ENCODE measurements at places on chromosomes 1 and 21.

GRCh38 chr1:232764458-232765251, 40.6 kb upstream of the MAP10 start:
- DNase-seq: no peak

DNA sequence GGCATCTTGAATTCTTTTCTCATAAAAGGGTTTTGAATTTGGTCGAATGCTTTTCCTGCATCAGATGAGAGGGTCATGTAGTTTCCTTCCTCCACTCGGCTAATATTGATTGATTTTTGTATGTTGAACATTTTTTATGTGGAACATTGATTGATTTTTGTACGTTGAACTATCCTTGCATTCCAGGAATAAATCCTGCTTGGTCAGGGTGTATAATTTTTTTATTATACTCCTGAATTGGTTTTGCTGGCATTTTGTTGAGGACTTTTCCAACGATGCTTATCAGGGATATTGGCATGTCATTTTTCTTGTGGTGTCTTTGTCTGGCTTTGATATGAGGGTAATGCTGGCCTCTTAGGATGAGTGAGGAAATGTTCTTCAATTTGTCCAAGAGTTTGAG, 8.5 kb downstream of the TMEM240 start:
- DNase-seq: no peak

DNA sequence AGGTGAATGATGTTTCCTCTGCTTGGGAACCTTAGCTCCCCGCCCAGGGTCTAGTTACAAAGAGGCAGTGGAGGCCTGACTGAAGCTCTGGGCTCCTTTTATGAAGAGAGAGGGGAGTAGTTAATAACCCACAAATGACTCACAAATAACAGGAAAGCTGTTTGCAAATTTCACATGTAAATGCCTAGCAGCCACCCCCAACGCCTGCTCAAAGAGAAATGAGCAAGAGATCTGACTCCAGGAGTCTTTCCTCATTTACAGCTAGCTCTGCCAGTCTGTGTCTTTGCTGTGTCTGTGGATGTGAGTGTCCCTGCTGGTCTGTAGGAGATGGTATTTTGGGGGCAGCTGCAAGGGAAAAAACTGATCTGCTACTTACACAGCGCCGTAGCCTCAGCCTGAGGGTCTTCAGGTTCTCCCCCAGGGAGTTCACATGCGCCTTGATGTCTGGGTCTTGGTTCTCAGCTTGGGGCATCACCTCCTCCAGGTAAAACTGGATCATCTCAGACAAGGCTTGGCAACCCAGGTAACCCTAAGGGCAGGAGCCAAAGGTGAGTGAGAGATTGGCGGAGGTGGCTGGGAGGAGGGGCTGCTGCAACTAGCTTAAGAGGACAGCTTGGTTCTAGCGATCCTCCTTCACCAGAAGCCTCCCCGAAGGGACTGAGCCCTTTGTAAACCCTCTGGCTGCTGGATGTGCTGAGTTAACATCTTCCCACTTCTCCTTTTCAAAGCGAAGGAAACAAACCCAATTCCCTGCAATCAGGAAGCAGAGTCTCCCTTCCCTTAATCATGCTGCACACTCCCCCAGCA, at the start of gene IL19:
Gene IL19, plus strand, starts transcription at position 243 of the 807 bp plus-strand sequence. CDS start 65,890 bp downstream, outside the sequence.
- no peak for DNase-seq

DNA sequence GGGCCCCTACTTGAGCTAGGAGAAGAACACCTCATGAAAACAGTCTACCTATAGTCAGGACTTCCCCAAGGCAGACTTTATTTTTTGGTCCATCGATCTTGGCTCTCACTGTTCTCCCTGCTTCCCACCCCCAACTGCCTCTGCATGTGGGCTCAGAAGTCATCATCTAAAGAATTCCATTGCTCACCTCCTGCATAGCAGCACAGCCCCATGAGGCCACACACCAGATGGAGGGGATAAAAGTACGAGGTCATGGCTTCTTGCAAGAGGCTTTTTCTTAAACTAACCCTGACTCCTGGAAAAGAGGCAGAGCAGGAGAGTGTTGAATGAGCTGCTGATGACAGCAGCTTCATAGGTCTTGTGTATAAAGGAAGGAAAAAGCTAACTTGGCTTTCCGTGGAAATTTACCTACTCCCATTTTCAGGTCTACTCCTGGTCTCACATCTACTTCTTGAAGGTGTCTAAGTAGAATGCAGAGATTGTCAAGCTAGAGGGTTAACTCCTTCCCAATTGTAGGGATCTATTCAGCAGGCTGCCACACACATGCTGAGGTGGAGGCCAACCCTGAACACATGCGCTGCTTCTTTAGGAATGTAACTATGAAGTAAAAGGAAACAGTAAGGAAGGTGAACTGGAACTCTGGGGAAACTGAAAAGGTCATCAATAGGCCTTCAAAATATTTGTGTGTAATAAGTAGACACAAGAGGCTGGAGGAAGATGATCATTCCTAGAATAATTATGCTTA, 18.7 kb downstream of the WNT2B start:
- DNase-seq: no peak

GRCh38 chr1:29327223-29327935, 91.1 kb downstream of the PTPRU start:
- no peak for DNase-seq

Data from fibroblast of the conjunctiva (primary cell).